ENCODE measurements at places on chromosomes 13 and 19.

GRCh38 chr19:51473009-51473707, 5.2 kb upstream of the CEACAM18 start:
- DNase-seq = peak; percentile 23

GRCh38 chr13:108000998-108001397, 214.3 kb downstream of the LIG4 start:
- no peak for DNase-seq

GRCh38 chr19:2027361-2027760, 11.8 kb upstream of the BTBD2 start:
- peak; percentile 64 for DNase-seq

DNA sequence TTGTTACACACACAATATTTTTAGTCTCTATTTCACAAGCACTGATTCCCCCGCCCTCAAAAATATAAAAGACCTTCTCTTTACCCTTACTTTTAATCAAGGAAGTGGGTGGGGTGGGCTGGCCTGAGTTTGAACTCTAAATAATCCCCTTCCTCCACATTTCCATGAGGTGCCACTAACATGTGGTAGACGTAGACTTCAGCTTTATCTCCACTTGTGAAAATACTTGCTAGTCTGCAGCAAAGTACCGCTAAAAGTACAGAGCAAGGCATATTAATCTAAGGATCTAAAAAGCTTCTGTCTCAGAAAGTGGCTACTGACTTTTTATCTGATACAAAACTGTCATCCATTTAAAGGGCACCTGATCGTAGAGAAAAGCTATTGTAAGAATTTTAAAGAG, 739.6 kb upstream of the SLC10A2 start:
- no peak for DNase-seq

DNA sequence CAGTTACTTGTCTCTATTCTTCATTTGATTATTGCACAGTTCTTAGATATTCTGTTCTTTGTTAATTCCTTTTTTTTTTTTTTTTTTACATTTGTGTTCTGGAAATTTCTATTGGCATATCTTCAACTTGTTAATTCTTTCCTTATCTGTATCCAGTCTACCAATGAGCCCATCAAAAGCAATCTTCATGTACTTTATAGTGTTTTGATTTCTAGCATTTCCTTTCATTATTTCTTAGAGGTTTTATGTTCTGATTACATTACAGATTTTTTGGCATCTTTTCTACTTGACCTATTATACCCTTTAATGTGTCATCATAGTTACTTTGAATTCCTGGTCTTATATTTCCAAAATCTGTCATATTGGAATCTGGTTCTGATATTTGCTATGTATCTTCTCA, 2194.8 kb downstream of the PCDH9 start:
- no peak for DNase-seq

- DNase-seq = peak; percentile 86
These were observed 447.4 kb downstream of the EFNB2 start for GRCh38 chr13:106088085-106088484.

- peak; percentile 17 for DNase-seq
These were observed 32.8 kb downstream of the TINCR start for GRCh38 chr19:5534787-5535586.

DNA sequence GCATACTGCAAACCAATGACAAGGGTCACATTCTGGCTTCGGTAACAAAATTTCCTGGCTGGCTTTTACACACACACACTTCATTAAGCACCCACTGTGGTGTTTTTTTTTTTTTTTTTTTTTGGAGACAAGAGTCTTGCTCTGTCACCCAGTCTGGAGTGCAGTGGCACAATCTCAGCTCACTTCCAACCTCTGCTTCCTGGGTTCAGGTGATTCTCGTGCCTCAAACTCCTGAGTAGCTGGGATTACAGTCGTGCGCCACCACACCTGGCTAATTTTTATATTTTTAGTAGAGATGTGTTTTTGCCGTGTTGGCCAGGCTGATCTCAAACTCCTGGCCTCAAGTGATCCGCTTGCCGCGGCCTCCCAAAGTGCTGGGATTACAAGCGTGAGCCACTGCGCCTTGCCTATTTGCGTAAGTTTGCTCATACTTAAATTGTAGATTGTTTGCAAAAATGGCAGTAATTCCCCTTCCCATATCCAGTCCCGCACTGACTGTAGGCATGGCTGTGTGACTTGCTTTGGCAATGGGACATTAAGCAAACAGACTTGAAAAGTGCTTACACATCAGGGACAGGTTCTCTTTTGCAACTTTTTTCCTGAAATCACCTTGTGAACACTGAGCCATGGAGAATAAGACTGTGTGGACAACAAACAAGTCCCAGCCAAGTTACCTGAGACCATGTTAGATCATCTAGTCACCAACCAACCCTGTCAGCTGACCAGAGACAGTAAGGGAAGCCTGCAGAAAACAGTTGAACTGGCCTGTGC, 42.1 kb upstream of the EBPL start:
- DNase-seq = peak; percentile 40

GRCh38 chr13:25873242-25873612, 178.6 kb downstream of the SHISA2 start:
- no peak for DNase-seq

Data from fibroblast of lung (primary cell).